Activated T-helper 9 cell treated with anti-CD3 and anti-CD28 coated beads, Interleukin-2, amount 50 U/mL, for 16 hours (primary cell): ENCODE measurements at places on chromosomes 16 and 17.

DNA sequence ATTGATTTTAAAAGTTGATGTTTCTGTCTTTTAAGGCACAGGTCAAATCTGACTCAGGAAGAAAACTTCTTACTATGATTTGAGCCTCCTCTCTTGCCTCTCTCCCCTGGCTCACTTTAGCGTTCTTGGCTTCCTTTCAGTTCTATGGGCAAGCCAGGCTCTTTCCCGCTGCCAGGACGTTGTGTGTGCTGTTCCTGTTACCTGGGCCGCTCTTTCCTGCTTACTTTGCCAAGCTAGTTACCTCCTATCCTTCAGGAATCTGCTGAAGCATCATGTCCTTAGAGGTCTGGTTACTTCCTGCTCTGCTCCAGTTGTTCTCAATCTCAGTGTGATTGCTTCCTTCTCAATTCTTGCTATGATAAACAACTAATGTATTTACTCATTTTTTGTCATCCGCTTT is 1108.5 kb upstream of the EEF2KMT start:
- DNase-seq = no peak

GRCh38 chr16:74439685-74440084 is 18.4 kb upstream of the CLEC18B start:
- no peak for DNase-seq

DNA sequence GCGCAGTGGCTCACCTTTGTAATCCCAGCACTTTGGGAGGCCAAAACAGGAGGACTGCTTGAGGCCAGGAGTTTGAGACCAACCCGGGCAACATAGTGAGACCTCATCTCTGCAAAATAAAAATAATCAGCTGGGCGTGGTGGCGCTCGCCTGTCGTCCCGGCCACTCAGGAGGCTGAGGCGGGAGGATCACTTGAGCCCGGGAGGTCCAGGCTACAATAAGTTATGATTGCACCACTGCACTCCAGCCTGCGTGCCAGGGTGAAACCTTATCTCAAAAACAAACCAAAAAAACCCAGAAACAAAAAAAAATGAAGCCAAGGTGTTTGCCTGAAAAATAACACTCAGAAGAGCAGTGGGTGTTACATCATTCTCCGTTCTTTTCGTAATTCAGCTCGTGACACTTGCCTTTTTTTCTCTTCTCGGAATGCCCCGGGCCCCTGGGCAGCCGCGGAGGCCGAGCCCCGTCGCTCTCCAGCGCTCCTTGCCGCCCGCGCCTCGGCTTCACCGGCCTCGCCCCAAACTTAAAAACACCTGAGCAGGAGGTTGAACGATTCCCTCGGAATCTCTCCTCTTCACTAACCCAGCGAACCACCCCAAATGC is 17.0 kb downstream of the PRCD start:
- DNase-seq = peak; percentile 34

DNA sequence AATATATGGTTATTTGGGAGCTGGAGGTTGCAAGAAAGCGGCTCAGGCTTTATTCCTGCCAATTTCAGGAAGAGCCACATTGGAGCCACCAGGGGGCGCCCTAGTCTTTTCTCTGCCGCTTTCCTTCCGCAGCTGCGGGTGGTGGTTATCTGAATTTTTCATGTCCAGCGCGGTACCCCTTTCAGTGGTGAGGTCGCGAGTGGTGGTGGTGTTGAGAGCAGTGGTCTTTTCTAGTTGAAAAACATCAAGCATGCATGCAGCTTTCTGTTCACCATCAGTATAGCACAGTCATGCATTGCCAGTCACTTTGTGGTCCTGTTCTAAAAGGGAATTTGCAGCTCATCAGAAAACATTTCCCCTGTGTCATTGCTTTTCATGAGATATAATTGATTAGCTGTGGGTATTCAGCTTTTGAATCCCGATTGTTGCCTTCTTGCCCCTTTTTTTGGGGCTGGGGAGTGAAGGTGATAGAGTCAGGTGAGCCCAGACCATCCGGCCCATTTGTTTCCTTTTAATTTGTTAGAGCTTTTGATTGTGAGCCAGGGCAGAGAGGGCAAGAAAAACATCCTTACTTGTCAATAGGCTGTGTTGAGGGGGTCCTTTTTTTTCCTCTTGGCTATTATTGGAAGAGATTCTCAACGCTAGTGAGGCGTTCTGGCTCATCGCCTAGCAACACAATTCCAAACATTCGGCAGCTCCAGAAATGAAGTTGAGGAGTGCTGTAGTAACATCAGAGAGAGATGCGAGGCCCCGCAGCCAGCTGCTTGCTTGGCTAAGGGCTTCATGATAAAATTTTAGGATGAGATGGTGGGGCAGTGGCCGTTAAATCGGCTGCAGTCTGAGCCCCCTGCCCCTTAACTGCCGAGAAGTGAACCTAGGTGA is 119.0 kb downstream of the SNX29 start:
- DNase-seq = peak; percentile 47

DNA sequence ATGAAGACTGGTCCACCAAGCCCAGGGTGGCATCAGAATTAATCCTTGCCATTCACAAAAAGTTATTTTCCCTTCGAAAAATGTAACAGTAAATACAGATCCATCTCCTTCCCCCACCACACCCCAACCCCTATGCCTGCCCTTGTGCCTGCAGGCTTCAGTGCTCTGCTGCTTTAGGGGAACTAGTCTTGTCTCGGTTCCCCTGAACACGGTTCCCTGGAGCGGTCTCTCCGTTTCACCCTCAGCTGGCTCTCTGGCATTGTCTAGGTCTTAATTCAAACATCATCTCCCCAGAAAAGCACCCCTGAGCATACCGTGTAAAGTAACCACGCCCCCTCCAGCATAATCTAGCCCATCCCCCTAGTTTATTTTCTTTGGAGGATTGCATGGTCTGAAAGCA is 25.8 kb downstream of the EMP2 start:
- DNase-seq = no peak

DNA sequence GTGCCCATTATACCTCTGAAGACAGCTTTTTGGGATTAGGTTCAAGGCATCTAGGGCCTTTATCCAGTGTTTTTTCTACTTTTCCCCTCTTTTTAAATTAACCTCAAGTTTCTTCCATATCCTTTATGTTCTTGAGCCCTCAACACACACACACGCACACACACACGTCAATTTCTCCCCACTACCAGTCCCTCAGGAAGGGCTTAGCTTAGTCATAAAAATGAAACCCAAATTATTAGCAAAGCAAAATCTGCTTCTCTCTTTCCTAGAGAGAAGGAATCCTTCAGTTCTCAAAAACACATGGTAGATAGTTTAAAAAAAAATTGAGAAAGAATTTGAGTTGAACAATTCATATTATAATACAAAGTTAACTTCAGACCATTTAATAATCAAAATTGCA is 401.1 kb downstream of the XYLT1 start:
- DNase-seq = no peak

- DNase-seq = no peak
These were observed 71.5 kb upstream of the DHX40 start for GRCh38 chr17:59493867-59494266.

DNA sequence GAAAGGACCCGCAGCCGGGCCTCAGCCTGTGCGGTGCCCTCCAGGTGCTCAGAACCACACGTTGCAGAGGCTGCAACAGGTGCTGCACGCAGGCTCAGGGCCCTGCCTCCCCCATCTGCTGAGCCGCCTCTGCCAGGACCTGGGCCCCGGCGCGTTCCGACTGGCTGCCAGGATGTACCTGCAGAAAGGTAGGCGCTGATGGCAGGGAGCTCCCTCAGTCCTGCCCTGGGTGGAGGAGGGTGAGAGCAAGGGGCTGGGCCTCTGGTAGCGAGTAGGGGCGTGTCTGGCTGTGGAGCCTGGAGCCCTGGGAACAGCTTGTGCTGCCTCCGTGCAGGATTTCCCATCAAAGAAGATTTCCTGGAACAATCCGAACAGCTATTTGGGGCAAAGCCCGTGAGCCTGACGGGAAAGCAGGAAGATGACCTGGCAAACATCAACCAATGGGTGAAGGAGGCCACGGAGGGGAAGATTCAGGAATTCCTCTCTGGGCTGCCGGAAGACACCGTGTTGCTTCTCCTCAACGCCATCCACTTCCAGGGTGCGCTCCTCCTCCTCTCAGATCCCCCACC is 4.4 kb downstream of the SERPINF2 start:
- no peak for DNase-seq

DNA sequence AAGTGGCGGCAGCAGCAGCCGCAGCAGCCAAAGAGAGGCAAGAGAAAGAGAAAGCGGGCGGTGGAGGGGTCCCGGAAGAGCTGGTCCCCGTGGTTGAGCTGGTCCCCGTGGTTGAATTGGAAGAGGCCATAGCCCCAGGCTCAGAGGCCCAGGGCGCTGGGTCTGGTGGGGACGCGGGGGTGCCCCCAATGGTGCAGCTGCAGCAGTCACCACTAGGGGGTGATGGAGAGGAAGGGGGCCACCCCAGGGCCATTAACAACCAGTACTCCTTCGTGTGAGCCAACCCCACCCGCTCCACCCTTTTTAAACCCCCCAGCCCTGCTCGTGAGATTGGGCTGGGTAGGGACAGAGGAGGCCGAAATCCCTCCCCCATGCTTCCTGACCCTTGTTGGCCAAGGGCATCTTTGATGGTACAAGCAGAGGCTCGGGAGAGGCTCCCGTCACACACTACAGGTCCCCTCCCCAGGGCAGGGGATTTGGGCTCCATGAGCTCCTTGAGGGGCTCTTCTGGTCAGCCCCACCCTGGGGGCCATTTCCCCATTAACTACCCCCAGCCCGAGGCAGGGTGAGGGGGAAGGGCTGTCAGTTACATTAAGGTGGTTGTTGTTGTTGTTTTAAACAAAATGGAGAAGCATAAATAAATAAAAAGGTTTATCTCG is 4.6 kb upstream of the ATP2A1 start:
- DNase-seq = peak; percentile 43

DNA sequence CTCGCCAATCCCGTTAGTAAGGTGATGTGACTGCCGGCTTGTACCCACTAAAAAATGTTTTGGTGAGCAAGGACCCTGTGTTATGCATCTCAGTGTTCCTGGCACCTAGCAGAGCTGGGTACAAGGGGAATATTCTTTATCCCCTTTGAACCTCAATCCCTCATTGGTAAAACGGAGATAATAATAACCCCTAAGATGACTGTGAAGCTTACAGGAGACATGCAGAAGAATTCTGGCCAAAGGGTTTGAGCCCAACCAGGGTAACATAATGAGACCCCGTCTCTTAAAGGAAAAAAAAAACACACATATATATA is 896 bp downstream of the GGA2 start:
- no peak for DNase-seq

- no peak for DNase-seq
These were observed 2.3 kb upstream of the ITGA3 start for GRCh38 chr17:50053654-50053960.

- no peak for DNase-seq
These were observed 24.3 kb downstream of the HLF start for GRCh38 chr17:55289106-55289446.

DNA sequence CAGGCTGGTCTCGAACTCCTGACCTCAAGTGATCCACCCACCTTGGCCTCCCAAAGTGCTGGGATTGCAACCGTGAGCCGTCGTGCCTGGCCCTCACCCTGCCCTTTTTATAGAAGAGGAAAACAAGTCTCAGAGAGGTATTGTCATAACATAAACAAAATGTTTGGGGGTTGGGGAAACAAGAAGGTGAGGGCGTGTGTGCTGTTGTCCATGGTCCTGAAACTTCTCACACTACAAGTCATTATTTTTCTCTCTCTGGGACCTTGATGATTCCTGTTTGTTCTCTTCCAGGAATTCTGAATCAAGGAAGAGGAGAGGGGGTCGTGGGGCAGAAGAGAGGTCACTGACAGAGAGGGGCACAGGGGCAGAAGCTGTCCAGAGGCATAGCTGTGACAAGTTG is 160.2 kb upstream of the LHX1 start:
- DNase-seq = no peak

DNA sequence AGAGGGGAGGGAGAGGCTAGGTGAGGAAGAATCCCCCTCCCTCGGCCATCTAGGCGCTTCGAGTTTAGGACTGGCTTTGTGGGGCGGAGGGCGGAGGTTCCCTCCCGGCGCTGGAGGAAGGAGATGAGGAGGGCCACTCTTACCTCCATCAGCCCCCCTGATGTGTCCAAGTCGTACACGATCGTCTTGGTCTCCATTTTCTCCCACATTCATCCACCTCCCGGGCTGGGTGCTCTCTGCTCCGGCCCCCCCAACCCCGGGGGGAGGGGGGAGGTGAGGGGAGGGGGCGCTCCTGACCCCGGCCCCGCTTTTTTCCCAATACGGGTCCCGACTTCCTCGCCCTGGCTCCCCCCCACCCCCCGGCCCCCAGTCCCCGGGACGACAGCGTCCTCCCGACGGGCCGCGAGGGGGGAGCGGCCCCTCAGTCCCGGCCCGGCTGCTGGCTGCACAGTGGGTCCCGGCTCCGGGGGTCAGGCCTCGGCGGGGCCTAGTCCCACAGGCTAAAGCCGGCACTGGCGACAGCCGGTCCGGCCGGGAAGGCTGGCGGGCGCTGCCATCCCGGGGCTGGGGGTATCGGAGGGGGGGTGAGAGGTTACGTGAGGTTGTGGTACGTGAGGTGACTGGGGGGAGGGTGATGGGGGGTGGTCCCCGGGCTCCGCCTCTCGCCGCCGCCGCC is 428 bp downstream of the PHF12 start:
- no peak for DNase-seq

GRCh38 chr16:89653656-89654295 is 3.7 kb downstream of the CHMP1A start:
- DNase-seq = no peak

DNA sequence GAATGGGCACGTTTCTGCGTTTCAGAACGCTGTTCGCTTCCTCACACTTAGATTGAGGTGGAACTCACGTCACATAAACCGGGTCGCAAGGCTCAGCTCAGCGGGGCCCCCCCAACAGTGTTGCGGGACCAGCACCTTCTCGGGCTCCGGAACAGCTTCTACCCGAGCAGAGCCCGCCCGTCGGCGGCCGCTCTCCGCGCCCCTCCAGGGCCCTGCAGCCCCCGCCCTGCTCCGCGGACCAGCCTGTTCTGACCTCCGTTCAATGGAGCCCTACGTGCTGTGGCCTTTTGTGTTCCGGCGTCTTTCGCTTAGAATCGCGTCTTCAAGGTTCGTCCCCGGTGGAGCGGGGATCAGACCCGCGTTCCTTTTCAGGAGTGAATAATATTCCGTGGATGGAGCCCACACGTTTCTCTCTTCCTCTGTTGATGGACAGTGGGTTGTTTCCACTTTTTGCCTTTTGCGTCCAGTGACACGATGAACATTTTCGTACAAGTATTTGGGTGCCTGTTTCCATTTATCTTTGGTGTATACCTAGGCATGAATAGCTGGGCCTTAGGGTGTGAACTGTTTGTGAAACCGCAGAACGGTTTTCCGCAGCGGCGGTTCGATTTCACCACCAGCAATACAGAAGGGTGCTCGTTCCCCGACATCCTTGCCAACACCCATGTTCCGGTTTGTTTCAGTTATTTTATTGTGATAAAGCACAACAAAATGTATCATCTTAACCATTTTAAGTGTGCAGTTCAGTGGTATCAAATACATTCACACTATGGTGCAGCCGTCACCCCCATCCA is 2.3 kb upstream of the SLC22A31 start:
- DNase-seq = no peak
